ENCODE measurements at places on chromosomes 1 and 21. TPM values are rescaled to one million over a fixed set of nuclear protein-coding genes. Genes with fewer than 3 reads are reported as not detected.
A peak's percentile ranks its signal among the peaks of the same experiment; 100 is the strongest.

- DNase-seq: no peak
Observed at GRCh38 chr1:115145226-115145625, 55.9 kb upstream of the TSPAN2 start.

- DNase-seq: no peak
Observed at GRCh38 chr1:183912265-183912886, 107.5 kb downstream of the RGL1 start.

DNA sequence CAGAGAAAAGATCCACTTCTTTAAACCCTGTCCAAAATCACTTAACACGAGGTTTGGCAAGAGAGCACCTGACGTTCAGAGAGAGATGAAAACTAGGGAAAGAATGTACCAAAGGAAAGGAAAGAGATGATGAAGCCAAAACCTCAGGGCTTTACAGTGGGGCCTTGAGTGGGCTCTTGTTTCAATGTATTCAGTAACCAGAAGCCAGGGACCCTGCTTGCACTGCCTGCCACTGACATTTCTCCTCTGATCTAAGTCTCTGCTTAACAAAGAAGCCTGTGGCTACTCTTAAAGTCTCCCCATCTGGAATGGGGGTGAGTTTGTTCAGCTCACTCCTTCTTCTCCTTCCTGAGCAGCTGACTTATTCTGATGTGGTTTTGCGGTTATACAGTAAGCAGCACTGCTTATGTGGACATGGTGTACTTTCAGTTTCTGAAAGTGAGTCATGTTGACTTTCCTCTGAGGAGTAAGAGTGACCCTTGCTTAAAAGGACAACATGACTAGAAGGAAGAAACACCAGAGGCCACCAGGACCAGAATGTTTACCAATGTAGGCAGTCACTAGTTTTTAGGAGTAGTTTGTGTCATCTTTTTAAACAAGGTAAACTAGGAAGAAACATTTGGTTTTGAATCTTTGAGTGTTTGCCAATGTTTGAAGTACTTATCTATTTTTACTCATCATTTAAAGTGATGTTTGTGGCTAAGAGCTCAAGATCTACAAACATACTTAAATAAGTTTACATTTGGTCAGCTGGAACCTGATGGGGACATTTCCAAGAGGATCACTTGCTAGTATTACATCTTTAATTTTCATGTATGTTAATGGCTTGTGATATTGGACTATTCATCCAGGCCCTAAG, 87.4 kb downstream of the FASLG start:
- no peak for DNase-seq

GRCh38 chr1:209425959-209426358, 157.6 kb upstream of the CAMK1G start:
- no peak for DNase-seq

DNA sequence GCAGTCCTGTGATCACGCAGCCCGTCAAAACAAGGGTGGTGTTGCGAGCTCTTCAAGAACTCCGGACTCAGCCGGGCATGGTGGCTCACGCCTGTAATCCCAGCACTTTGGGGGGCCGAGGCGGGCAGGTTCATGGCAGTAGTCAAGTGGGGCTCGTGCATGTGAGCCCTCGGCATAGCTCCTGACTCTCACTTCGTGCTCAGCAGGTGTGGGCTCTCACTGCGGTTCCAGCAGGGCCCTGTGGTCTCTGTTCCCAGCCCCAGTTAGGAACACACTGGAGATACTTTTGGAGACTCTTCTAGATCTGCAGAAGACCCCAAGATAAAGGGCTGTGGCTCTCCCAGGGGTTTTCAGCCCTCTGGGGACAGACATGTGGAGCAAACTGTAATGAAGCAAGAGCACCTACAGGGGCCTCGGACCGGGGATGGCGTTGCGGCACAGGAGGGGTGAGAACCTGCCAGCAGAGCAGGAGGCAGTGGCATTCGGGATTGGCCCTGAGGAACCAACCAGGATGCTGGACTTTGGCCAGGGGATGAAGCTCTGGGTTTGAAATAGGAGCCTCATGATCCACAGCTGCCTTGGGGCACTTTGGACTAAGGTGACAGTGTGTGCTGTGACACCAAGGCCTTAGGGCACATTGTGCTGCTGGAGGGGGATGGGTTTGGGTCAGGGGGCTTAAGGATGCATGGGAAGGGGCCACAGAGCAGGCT, 443.2 kb downstream of the CAMTA1 start:
- no peak for DNase-seq

DNA sequence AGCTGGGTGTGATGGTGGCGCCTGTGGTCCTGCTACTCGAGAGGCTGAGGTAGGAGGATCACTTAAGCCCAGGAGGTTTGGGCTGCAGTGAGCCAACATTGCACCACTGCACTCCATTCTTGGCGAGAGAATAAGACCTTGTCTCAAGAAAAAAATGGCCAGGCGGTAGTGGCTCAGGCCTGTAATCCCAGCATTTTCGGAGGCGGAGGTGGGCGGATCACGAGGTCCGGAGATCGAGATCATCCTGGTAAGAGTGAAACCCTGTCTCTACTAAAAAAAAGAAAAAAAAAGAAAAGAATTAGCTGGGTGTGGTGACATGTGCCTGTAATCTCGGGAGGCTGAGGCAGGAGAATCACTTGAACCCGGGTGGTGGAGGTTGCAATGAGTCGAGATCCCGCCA, 11.3 kb downstream of the ATAD3B start:
- DNase-seq: no peak

- DNase-seq: no peak
Observed at GRCh38 chr1:4404854-4405590, 249.4 kb upstream of the AJAP1 start.

- no peak for DNase-seq
Observed at GRCh38 chr1:85344256-85344694, 67.8 kb upstream of the BCL10 start.

DNA sequence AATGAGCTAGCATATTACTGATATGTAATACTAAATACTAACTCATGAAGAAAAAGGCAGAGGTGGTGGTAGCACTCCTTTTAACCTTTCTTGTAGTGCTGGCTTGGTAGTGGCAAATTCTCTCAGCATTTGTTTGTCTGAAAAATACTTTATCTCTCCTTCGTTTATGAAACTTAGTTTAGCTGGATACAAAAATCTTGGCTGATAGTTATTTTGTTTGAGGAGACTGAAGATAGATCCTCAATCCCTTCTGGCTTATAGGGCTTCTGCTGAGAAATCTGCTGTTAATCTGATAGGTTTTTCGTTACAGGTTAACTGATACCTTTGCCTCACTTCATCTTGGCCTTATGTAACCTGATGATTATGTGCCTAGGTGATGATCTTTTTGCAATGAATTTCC, 87.8 kb downstream of the LYPLAL1 start:
- DNase-seq: no peak

- no peak for DNase-seq
Observed at GRCh38 chr1:218073062-218073461, 212.0 kb upstream of the RRP15 start.

DNA sequence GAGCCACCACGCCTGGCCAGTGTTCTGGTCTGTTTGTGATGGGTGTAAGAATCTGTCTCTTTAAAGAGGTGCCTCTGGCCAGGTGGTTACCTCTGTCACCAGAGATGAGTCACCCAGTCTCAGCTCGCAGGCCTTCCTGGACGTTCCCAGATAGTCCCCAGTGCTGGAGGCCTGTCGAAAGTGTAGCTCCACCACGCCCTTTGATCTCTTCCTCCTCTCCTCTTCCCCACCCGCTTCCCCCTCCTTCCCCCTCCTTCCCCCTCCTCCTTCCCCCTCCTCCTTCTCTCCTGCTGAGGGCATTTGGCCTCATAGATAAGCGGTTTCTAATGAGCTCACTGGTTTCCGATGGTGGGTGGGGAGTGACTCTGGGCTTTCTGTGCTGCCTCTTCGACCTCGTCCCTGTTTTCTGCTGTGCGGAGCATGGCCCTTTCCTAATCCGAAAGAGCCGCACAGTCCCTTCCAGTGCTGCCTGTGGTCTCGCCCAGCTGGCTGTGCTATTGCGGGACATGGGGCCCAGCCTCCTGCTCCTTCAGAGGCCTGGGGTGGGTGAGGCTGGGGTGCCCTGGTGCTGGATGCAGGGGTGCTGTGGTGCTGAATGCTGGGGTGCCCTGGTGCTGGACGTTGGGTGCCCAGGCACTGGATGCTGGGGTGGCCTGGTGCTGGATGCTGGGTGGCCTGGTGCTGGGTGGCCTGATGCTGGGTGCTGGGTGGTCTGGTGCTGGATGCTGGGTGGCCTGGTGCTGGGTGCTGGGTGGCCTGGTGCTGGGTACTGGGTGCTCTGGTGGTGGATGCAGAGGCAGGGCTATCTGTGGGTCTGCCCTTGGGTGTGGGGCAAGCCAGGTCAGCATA, 19.2 kb downstream of the AGPAT3 start:
- DNase-seq: no peak

- no peak for DNase-seq
Observed at GRCh38 chr1:119010201-119010600, 22.1 kb upstream of the TBX15 start.

DNA sequence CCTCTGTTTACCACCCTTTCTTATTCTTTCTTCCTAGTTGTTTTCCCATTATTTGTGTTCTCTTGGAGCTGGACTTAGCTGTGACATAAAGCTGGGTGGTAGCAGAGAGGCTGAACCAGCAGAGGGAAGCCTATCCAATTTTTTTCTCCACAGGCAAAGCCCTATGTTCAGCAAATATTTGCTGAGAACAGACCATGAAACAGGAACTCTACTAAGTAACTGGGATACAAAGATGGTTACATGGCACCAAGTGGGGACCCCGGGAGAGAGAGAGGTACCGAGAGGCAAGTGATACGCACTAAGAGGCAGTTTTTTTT, 6.6 kb downstream of the CFAP141 start:
- no peak for DNase-seq

GRCh38 chr1:189958756-189959155, 518.9 kb downstream of the BRINP3 start:
- DNase-seq: peak; percentile 35

GRCh38 chr1:162997499-162998285, 71.5 kb upstream of the RGS4 start:
- no peak for DNase-seq

DNA sequence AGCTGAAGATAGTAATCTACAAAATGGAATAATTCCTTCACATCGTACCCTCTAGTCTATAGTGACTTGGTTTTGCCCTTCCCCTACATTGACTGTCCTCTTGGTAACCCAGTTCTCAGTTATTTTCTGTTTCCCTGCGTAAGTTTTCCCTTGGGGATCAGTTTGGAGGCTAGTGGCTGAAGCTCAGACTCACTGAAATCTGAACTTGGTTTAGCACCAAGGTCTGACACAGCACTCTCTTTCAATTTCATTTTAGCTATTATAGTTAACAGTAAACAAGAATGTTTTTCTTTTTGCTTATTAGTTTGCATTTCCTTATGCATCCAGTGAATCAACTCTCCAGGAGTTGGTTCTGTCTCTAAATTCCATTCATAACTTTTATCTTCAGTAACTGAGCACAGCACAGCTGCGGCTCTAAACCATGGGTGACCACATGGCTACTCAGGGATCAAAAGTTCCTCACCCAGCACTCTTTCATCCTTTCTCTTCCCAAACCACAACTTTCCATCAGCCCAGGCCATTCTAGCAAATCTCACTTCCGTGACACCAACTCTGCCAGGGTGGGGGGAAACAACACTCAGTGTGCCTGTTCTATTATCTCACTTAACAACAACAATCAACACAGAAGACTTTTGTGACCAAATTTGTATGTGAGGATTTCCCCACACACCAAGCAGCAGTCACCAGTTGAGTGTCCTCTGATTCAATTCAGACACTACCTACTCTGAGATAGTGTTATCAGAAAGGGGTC, 17.6 kb upstream of the IFI6 start:
- peak; percentile 43 for DNase-seq

- DNase-seq: no peak
Observed at GRCh38 chr1:180156201-180156600, 1.5 kb downstream of the QSOX1 start.

DNA sequence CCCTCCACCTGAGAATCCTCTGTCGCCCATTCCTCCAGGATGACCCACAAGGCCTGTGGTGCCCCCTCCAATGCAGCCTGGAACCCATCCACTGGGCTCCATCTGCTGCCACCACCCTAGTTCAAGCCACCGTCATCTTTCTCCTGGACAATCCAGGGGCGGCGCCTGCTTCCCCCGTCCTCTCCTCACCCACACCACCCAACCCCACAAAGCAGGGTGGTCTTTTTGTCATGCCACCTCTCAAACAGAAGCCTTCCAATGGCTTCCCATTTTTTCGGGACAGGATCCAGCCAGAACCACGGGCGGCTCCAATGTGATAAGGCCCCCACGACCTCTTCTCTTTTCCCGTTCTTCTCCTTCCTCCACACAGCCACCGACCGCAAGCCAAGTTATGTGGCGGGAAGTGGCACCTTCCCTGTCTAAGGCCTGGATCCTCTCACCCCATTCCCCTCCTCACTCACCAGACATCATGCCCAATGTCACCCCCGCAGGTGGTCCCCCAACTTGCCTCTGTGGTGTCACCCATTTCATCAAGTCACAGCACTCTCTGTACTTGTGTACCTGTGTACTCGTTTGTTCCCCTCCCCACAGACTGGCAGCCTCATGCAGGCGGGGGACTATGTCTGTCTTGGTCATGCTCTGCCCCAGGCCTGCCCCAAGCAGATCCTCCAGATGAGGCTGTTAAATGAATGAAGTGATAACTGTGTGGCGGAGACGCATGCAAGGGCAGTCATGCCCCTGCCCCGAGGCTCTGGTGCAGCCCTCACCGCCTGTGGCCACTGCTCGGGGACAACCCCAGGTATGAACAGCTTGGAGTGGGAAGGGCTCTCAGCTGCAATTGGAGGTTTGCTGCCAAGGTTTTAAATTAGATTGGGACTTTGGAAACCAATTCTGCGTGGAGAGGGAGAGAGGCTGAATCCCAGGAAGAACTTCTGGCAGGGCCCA, 11.0 kb downstream of the UBXN11 start:
- DNase-seq: no peak

GRCh38 chr1:5850503-5850902, 141.7 kb downstream of the NPHP4 start:
- no peak for DNase-seq

DNA sequence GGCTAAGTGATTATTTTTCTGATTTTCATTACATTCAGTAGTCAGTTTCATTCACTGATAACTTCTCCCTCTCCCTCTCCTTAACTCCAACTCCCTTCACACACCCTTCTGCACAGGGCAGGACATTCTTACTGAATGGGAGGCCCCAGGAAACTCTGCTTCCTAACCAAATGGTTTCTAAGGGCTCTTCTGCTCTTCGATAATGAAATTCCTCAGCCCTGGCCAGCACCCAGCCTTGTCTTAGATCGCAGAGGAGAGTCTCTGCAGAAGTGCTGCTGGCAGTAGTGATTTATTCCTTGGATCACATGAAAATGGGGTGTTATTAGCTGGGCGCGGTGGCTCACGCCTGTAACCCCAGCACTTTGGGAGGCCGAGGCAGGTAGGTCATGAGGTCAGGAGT, 16.4 kb downstream of the PLEKHM2 start:
- no peak for DNase-seq

CD5L gene
- polyA plus RNA-seq: not detected

CRYBG2 gene
- polyA plus RNA-seq: 0.40 TPM

RGS1 gene
- 11.9 TPM for polyA plus RNA-seq

SYT11 gene
- polyA plus RNA-seq: 12.9 TPM

SLAMF9 gene
- polyA plus RNA-seq: not detected

SPOCD1 gene
- 0.52 TPM for polyA plus RNA-seq

CD52 gene
- polyA plus RNA-seq: 2.2 TPM

NFASC gene
- polyA plus RNA-seq: 1.8 TPM

LAMC1 gene
- 293 TPM for polyA plus RNA-seq
